ENCODE measurements at places on chromosomes 11 and 22.

DNA sequence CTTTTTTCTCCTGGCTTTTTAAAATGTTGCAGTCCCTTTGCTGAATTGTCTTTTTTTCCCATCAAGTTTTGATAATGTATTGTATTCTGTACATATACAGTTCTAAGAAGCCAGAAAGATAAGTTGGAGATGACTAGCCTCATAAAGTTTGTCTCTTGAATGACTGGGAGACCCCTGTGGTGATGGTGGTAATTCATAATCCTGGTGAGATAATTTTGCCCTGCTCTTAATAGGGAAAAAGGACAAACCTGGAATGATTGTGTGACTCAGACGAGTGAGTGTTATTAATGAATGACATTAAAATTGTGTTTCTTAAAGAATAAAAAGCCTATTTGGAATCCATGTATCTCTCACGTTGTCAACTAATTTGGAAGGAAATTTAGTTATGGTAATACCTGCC lies 1.2 kb downstream of the HIKESHI start:
- no peak for DNase-seq

GRCh38 chr22:36946421-36947158 lies 33.2 kb downstream of the CSF2RB start:
- no peak for DNase-seq

DNA sequence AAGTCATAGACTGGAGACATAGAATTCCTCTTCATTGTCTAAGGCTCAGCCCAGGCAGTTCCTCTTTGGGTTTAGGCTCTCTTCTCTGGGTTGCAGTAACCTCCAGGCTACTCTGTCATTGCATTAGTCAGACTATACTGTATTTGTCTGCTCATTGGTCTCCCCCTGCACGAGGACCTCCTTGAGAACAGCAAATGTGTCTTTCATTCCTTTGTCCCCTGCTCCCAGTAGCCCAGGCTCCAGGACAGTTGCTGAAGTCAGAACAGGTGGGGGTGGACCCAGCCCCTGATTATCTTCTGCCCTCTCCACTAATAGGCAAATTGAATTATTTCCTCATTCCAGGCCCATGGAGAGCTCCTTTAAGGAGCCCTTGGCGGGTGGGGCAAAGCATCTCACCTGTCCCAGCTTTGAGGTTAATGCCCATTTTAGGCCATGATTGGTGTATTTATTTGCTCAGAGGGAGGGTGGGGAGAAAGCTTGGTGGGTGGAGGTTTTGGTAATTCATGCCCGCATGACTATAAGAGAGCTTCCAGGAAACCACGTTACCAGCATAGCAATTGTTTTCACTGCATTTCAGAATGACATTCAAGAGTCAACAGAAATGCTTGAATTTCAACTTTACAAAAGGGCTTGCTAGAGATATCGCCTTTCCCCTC lies 40.9 kb downstream of the NAV2 start:
- peak; percentile 40 for DNase-seq

- no peak for DNase-seq
Observed at GRCh38 chr11:82398300-82398815, 335.3 kb downstream of the FAM181B start.

GRCh38 chr11:34251589-34251980 lies 106.2 kb downstream of the ABTB2 start:
- DNase-seq: no peak

DNA sequence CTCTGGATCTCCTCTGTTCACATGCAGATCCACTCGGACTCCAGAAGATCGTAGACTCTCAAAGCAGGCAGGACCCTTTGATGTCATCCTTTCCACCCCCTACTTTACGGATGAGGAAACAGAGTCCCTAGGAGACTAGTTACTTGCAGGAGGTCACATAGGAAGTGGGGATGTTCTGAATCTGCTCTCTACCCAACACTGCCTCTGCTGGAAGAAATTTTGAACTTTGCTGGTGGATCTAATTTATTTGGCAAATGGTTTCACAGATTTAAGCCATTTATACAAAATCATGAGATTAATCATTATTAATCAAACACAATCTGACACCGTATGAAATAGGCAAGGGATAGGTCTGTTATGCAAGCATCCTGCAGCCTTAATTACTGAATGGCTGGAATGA lies 55.0 kb upstream of the USP47 start:
- DNase-seq: peak; percentile 11

DNA sequence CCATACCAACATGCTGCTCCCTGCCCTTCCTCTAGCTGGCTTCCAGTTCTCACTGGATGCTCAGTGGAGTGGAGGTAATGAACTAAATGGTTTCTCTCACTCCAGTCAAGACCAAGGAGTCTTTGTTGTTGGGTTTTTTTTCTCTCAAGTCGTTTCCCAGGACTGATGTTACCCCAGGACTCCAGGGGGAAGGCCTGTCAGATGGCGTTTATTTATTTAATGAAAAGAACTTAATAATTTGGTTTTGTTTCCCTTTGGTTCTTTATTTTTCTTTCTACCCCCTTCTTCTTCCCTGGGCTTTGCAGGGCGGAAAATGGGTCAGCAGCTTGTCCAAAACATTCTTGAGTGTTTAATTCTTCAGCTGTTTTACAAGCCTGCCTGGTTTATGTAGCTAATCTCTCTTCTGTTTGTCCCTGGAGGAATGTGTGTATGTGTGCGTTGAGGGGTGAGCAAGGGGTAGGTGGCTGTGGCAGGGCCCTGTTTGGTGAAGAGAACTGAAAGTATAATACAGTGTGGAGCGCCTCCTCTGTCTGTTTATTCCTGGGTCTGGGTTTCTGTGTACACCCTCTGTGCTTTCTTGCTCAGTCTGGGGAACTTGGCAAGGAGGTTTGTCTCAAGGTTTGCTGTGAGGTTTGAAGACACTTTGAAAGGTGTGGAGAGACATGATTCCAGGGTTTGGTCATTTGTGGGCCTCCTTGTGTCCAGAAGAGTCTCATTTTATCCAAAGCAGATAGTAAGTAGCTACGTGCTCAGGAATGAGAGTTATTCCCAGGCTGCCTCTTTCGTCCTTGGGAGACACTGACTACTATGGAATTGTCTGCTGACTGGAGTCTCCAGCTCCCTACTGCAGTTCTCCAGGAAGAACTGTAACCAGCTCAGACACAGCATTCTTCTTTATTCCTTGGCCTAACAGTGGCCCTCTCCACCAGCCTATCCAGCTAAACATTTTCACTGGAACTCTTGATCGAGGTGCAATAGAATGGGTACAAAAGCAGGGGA lies 175.5 kb downstream of the ADAMTS15 start:
- no peak for DNase-seq

- DNase-seq: peak; percentile 80
Observed at GRCh38 chr11:6604081-6604626, 580 bp downstream of the ILK start.

- DNase-seq: peak; percentile 51
Observed at GRCh38 chr11:107549253-107549953, 16.1 kb downstream of the ALKBH8 start.

DNA sequence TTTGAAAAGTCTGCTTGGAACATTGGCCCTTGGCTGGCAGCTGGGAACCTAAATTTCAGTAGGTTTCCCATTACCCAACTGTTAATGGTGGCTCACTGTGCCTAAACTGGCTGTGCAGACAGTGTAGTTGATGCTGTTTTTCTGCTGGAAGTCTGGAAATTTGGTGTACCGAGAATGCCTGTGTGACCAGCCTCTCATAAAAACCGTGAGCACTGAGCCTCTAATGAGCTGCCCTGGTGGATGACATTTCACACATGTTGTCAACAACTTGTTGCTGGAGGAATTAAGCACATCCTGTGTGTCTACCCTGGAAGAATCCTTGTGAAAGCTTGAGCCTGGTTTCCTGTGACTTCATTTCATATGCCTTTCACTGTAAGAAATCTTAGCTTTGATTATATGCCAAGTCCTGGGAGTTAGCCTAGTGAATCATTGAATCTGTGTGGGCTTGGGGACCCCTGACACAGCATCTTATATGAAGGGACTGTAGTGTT lies 131.1 kb downstream of the LDLRAD3 start:
- DNase-seq: no peak

DNA sequence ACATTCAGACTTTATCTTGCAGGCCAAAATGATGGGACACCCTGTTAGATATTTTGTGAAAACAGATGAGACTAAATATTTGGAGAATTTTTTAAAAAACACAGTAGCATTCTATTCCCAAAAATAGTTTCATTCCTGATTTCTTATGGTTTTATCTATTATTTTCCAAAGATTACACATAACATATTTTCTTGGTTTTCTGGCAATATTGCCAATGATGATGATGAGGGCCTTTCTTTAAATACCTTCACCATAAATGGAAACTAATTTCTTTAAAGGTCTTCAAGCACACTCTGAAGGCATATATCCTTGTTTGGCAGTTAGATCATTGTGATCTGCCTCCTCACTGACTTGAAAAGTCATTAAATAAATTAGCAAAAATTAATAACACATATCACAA lies 522.3 kb upstream of the LUZP2 start:
- no peak for DNase-seq

- no peak for DNase-seq
Observed at GRCh38 chr22:49137206-49137840, 690.4 kb downstream of the BRD1 start.

DNA sequence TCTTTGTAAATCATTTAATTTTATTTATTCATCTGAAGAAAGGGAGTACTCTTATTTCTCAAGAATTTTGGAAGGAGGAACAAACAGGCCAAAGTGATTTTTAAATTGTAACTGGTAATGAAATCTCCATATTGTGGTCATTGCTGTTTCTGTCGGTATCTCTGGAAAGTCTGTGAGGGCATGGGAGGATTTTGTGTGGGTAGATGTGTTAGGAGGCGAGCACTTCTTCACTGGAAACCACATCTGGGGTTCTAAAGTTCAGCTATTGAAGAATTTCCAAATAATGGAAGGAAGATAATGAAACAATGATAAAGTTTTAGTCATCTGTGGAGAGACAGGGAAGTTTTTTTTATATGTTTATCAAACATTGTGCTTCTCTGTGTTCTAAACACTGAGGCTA lies 6.6 kb downstream of the TRIM34 start:
- no peak for DNase-seq

GRCh38 chr11:95230810-95231126 lies 234 bp downstream of the SESN3 start:
- DNase-seq: no peak
